ENCODE measurements at places on chromosomes 6 and 20. TPM values are rescaled to one million over a fixed set of nuclear protein-coding genes. Genes with fewer than 3 reads are reported as not detected.

EDN3 gene
- total RNA-seq: 3.0 TPM

WFDC5 gene
- not detected for total RNA-seq

TMEM242 gene
- 7.6 TPM for total RNA-seq

WFDC10B gene
- total RNA-seq: not detected

B4GALT5 gene
- total RNA-seq: 74.6 TPM

ANKEF1 gene
- 5.8 TPM for total RNA-seq

TAGAP gene
- total RNA-seq: not detected

GLP1R gene
- not detected for total RNA-seq

APCDD1L gene
- total RNA-seq: 0.05 TPM

SYTL3 gene
- 1.9 TPM for total RNA-seq

SRSF12 gene
- 1.6 TPM for total RNA-seq

THBD gene
- 113 TPM for total RNA-seq

CCM2L gene
- 0.68 TPM for total RNA-seq

LY86 gene
- not detected for total RNA-seq

PPP1R14C gene
- total RNA-seq: 2.8 TPM

CHRNA4 gene
- 0.35 TPM for total RNA-seq

SHLD1 gene
- 7.3 TPM for total RNA-seq

GINS1 gene
- total RNA-seq: 36.8 TPM

EBF4 gene
- total RNA-seq: 2.7 TPM

HLA-DQA1 gene
- total RNA-seq: not detected

TTLL9 gene
- 0.10 TPM for total RNA-seq

UBE2C gene
- total RNA-seq: 240 TPM

CALHM6 gene
- not detected for total RNA-seq

NOTCH4 gene
- 0.76 TPM for total RNA-seq

HLA-DRB5 gene
- total RNA-seq: not detected

STMND1 gene
- not detected for total RNA-seq

TRIM10 gene
- total RNA-seq: not detected

HLA-F gene
- total RNA-seq: 4.3 TPM

LIN28B gene
- 1.4 TPM for total RNA-seq

LY6G6D gene
- total RNA-seq: not detected

SYCP2L gene
- 2.4 TPM for total RNA-seq

FAM209B gene
- 0.40 TPM for total RNA-seq

FAM217A gene
- not detected for total RNA-seq

OPRL1 gene
- 1.0 TPM for total RNA-seq

MOG gene
- total RNA-seq: not detected

SEMG1 gene
- total RNA-seq: not detected

Data from A549 treated with Hydrocortisone at 1 μM for 4 hours (cell line).